ENCODE measurements at places on chromosomes 3 and 15. TPM values are rescaled to one million over a fixed set of nuclear protein-coding genes. Genes with fewer than 3 reads are reported as not detected.

GRCh38 chr3:116821371-116821770 lies 111.8 kb downstream of the TUSC7 start:
- DNase-seq: no peak

GRCh38 chr3:176247191-176247590 lies 950.1 kb downstream of the TBL1XR1 start:
- DNase-seq: no peak

GRCh38 chr15:50181201-50181968 lies 611 bp upstream of the SLC27A2 start:
- peak; percentile 56 for DNase-seq

DNA sequence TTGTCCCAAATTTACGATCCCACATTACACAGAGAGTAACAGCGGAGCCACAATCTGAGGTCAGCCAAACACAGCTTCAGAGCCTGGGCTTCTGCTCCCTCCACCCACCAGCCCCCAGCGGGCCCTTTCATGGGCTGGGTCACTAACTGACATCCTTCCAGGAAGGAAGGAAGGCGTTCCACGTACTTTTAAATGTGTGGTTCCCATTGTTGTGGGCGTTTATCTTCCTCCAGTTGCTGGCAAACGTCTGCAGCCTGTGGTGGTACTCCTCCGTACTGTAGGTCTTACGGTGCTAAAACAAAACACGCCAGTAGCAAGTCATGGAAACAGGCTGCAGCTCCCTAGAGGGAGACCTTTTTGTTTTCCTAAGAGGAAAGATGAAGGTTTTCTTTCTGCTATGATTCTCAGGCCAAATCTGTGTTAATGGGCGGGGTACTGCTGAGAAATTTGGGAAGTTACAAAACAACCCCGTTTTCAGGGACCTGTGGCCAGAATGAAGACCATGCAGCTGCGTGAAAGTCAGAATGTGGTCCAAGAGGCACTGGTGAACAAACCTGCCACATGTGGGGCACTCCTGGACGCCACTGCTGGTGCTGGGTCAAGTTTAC lies 7.6 kb downstream of the CTSH start:
- no peak for DNase-seq

- DNase-seq: peak; percentile 79
Measured at GRCh38 chr3:195117978-195118581, 152.9 kb downstream of the XXYLT1 start.

DNA sequence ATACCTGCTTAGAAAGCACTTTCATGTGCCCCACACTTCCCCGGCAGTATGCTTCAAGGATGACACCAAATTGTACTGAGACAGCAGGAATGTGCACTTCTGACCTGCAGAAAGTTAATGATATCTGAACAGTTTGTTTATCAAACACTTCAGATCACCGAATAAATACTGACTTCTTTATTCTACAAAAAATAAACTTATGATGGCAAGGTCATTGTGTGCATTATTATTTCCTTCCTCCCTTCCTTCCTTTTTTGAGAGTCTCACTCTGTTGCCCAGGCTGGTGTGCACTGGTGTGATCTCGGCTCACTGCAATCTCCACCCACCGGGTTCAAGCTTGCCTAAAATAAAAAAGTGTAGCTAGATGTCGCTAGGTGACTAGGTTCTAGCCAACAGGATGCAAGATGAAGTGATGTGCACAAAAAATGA lies 80.3 kb downstream of the FAIM start:
- no peak for DNase-seq

DNA sequence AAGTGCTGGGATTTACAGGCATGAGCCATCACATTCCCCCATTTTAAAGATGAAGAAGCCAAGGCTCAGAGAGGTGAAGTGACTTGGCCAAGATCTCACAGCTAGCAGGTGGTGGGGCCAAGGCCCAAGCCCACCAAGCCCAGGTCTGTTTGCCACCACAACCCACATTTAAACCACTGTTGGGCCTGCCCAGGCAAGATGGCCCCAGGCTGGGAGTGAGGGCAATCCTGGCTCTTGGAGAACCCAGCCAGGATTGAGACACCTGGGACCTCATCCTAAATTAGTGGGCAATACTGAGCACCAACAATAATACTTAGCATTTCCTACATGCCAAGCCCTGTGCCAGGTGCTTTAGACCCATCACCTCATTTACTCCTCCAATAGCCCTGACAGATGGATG lies 6.9 kb downstream of the IGDCC3 start:
- peak; percentile 22 for DNase-seq

DNA sequence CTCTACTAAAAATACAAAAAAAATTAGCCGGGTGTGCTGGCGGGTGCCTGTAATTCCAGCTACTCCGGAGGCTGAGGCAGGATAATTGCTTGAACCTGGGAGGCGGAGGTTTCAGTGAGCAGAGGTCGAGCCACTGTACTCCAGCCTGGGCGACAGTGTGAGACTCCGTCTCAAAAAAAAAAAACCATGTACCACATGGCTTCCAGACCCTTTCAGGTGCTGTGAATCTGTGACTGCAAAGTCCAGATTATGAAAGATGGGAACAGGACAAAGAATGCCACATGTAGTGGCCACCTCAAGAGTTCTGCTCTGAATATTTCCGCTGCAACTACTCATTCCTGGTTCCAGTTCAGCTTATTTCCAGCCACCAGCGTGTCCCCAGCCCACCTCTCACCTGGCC lies 8.4 kb upstream of the DCAF1 start:
- no peak for DNase-seq

DNA sequence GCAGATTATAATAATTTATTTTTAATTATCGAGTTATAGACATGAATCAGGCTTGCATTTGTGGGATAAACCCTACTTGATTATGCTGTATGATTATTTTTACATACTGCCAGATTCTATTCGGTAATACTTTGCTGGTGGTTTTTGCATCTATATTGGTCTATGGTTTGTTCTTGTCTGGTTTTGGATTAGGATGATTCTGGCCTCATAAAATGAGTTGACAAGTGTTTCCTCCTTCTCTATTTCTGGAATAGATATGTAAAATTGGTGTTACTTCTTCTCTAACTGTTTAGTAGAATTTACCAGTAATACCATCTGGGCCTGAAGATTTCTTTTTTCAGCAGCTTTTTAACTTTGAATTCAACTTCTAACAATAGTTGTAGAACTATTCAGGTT lies 33.0 kb upstream of the ACKR4 start:
- no peak for DNase-seq

Gene SLC22A13
- 0.13 TPM for total RNA-seq

Gene HRG
- not detected for total RNA-seq

All from endodermal cell (in vitro differentiated cells).